ENCODE measurements at places on chromosomes 4 and X.

DNA sequence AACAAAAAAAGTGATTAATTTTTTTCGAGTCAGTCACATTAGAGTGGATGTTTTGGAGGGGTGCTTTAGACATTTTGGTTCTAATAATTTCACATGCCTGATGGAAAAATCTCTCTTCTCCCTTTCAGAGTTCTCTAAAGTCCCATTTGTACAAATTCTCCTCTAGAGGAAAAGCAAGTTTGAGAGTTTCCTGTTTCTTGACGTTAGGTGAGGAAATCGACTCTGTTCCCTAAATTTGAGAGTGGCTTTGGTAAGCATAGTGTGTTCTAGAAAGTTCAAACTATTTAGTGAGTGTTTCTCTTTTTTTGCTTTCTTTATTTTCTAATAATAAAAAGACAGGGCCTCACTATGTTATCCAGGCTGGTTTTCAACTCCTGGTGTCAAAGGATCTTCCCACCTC lies 1.6 kb upstream of the ATP6AP2 start:
- DNase-seq, result no peak

GRCh38 chrX:3066555-3066954 lies 25.3 kb downstream of the ARSF start:
- DNase-seq, result no peak

- DNase-seq, result no peak
Observed at GRCh38 chr4:6499238-6499600, 26.8 kb upstream of the PPP2R2C start.

GRCh38 chr4:163693211-163693610 lies 198.7 kb downstream of the TMA16 start:
- DNase-seq, result no peak

GRCh38 chr4:105651884-105652283 lies 56.6 kb downstream of the INTS12 start:
- DNase-seq, result no peak

DNA sequence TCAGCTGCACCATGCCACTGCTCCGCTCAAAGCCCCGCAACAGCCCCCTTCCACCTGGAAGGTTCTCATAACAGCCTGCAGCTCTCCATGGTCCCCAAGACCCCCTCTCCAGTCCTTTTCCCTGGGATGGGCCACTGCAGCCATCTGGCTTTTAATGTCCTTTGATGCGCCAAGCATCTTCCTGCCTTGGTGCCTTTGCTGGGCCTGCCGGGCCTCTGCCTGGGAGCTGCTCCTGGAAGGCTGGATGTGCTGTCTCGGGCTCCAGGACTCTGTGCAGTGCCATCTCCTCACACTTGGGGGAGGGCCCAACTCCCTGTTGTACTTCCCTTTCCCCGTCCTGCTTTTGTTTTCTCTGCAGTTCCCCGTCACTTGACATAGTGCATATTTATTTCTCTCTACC lies 60.3 kb downstream of the TAPT1 start:
- DNase-seq, result no peak

DNA sequence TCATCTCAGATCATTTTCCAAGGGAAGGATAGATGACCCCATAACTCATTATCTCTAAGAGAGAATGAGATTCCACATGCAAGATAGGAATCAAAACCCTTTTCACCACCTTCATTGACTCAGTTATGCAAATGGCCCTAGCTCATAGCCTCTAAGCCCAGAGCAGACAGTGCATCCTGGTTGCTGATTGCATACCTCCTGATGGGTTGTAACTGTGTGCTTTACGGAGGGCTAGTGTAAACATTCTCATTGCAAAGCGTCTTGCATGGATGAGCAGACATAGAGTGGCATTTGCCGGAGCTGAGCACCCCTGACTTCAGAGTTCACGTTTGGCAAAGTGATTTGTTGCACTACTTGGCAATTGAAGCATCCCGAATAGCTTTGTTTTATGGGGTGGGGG lies 151.0 kb downstream of the VCX3A start:
- DNase-seq, result no peak

DNA sequence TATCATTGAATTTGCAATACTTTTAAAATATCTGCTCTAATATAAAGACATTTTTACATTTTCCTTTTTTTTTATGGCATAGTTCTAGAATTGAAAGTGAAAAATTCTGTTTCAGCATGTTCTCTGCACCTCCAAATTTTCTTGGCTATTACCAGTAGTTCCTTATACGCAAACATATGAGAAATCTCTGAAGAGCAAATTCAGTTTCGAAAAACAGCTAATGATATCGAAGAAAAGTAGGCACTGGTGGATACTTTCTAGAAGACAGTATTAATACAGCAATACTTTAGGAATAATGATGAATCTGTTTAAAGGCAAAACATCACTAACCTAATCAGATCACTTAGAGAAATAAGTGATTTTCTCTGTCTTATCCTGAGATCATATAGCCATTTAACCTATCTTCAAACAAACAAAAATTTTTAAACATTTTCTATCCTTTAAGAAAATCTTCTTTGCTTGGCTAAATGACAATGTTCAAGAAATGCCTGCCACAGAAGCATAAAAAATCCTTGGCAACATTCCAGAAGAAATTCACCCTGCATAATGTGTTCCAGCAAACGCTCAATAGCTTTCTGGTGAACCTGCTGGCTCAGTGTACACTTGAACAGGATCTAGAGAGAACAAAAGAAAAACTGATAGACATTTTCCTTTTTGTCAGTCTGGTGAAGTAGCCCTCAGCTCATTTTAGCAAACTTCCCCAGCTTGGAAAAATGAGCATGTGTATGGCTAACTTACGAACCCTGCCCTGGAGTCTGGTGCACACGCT lies 51.2 kb upstream of the KLF3 start:
- DNase-seq, result no peak

GRCh38 chr4:76278583-76278982 lies 27.1 kb downstream of the FAM47E start:
- DNase-seq, result no peak

GRCh38 chr4:72858328-72858727 lies 211.2 kb downstream of the COX18 start:
- no peak for DNase-seq

GRCh38 chrX:64456828-64457227 lies 61.6 kb upstream of the MTMR8 start:
- DNase-seq, result no peak

- DNase-seq, result no peak
Observed at GRCh38 chr4:41992967-41993857, 2.9 kb downstream of the SLC30A9 start.

DNA sequence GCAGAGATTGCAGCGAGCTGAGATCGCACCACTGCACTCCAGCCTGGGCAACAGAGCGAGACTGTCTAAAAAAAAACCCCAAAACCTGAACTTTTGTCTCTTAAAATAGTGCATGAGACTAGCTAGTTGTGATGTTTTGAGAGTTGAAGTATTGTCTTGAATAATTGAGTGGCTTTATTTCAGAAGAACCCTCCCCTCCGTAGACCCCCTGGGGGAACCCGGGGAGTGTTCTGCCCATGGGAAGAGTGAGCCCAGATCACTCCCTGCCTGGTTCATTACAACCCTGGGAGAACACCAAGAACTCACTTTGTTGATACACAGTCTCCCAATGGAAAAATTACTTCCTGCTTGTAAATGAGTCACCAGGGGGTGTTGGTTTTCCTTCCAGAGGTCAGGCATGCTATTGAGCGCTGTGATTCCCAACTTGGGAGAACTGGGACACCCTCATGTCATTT lies 65.3 kb upstream of the SHISA3 start:
- no peak for DNase-seq

DNA sequence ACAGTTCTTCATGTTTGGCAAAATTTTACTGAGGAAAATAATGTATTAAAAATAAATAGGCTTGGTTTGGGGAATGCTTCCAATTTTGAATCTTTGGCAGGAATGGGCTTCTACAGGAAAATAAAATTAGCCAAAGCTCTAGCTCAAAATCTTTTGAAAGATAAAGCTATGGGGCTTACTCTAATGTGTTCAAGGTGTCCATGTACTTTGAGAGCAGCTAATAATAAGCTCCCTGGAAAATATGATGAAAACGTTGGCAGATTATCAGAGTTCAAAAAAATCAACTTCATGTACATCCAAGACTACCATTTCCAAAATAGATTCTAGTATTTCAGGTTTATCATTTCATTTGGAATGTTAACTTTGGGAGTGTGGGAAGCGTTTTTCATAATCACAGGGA lies 158.4 kb downstream of the EMCN start:
- DNase-seq, result no peak

DNA sequence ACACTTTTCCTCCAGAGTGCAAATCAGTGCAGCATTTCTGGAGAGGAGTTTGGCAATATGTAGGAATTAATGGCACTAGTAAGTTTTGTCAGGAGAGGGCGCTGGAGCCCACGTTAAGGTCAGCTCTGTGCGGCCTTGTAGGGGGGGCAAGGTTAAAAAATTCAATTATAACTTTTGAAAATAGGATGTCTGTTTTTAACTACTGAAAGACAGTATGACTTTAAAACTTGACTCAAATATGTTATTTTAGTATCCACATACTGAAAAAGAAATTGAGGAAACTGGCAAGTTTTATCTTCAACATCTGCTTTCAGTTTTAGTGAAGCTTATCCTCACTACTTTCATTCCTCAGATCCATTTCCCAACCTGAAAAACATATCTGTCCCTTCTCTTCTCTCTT lies 30.9 kb upstream of the HSD17B13 start:
- no peak for DNase-seq

GRCh38 chr4:162347156-162347841 lies 183.5 kb upstream of the FSTL5 start:
- no peak for DNase-seq

DNA sequence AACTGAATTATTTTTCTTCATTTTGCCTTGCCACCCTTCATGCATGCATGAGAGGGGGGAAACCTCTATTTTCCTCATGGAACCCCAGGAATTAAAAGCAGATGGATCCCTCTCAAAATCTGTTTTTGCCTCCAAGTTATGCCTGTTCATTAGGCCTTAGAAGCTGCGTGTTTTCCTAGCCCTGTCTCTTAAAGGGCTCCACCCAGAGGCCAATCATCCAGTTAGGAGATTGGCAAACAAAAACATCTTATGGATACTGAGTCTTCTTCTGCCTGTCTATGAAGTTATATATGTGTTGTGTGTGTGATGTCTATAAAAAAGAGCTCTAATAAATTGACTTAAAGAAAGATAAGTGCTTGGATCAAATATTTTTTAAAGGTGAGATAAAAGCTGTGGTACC lies 142.9 kb downstream of the ANAPC10 start:
- DNase-seq, result no peak

DNA sequence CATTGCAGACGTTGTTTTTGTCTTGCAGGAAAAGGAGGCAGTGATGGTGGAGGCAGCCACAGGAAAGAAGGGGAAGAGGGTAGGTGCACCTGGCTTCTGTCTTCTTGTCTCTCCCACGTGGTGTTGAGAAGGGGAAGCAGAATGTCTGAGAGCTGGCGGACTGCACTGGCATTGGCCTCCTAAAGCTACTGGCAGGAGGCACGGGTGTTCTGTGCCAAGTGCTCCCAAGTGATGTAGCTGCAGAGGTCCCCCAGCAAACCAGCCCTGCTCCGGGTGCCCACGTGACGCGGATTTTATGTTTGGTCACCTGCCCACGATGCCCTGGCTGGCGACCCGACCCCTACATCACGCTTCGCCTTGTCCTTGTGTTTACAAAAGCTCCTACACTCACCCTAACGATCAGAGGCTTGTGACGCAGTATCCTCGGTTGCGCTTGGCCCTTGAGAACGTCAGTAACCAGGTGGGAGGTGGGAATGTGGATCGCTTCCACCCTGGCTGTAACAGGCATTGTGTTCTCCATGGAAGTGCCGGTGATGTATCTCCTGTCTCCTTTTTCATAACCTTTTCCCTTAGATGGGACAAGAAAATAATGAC lies 28.5 kb upstream of the XG start:
- no peak for DNase-seq

DNA sequence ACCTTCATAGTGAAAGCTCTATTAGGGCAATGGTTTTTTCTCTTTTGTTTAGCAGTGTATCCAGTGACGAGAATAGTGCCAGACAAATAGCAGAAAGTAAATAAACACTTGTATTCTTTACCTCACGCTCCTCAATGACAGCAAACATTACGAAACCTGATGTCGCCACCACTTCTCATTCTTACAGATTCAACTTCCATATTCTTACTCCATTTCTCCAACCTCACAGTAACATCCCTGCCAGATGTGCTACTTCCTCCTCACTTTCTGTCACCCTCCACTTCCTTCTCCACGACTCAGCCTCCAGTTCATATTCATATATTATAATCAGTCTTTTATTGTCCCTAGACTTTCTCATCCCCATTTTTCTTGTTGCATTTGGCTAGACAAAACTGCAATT lies 1956.2 kb upstream of the AGA start:
- DNase-seq, result no peak

DNA sequence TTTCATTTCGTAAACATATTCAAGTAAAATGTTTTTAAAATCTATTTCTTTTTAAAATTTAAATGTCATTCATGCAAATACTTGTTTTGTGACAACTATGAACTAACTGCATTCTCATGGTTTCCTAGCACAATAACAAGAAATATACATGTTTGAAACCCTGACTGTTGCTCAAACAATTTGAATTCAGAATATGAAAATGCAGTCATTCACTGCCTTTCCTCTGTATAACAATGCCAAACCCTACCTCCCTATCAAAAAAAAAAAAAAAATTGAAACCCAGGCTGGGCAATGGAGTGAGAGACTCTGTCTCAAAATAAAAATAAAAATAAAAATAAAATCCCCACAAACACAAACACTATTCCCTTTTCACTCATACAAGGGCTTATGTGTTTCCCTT lies 42.1 kb downstream of the MAB21L2 start:
- DNase-seq, result no peak

DNA sequence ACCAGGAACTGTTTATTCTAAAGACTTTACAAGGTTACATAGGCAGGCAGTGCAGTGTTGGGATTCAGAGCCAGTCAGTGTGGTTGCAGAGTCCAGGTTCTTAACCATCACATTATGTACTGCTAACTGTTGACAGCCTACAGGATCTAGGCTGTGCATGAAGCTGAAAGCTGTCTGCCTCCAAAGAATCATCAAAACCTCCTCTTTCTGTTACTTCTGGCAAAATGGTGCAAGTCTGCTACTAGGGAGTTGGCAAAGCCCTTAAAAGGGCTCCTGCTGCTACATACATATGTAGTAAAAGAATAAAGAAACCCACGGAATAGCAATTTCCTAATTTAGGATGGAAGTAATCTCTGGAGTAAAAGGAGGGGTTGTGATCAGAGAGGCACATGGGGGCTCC lies 40.4 kb upstream of the CHRDL1 start:
- DNase-seq, result no peak

Data from T-helper 22 cell (primary cell).